H1 (cell line): ENCODE measurements at places on chromosomes 2 and 18. TPM values are rescaled to one million over a fixed set of nuclear protein-coding genes. Genes with fewer than 3 reads are reported as not detected.
A peak's percentile ranks its signal among the peaks of the same experiment; 100 is the strongest.

SP5 gene
- 0.17 and 0.46 TPM in 2 replicates for polyA plus RNA-seq

MFSD6 gene
- 1.8 and 2.7 TPM in 2 replicates for polyA plus RNA-seq

RAB10 gene
- 42.6 and 54.0 TPM in 2 replicates for polyA plus RNA-seq

SPHKAP gene
- polyA plus RNA-seq = 0.02 TPM in 2 replicates

PLB1 gene
- 0.08 and 0.36 TPM in 2 replicates for polyA plus RNA-seq

ACTG2 gene
- 4.8 and 6.2 TPM in 2 replicates for polyA plus RNA-seq

DNA sequence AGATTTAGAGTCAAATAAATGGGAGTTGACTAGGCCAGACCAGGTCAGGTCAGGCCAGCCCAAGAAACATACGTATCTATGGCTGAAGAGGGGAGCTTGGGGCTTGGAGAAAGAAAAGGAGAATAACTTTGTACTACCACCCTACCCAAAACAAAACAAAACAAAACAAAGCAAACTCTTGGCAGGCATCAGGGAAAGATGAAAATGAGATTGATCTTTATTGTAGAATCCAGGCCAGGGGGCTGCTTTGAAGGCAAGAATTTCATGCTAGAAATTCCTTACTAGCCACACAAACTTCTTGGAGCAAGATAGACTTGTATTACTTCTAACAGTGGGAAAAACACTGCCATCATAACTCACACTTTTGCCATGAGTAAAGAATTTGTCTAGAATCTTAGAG is 26.2 kb downstream of the QPCT start:
- no peak for DNase-seq
- no peaks in the 10 kb centered on the region for H3K4me1 ChIP-seq
- no peaks in the 10 kb centered on the region for H3K36me3 ChIP-seq
- H3K4me3 ChIP-seq = no peak overlapping the region
- no peaks in the 10 kb centered on the region for H3K27me3 ChIP-seq
- no peak overlapping the region for H3K27ac ChIP-seq

- H3K4me3 ChIP-seq = peak overlapping the region; percentile 66
- DNase-seq = no peak
- peaks cover 3% of the 10 kb centered on the region; the same call in 1 of the 2 replicates for H3K4me1 ChIP-seq
- H3K36me3 ChIP-seq = no peaks in the 10 kb centered on the region
- H3K27ac ChIP-seq = peak overlapping the region; percentile 79
- H3K27me3 ChIP-seq = no peaks in the 10 kb centered on the region
Measured at GRCh38 chr2:119758881-119759450, 756 bp upstream of the PTPN4 start.

GRCh38 chr2:204751472-204751871 is 206.2 kb downstream of the PARD3B start:
- no peak for DNase-seq
- H3K36me3 ChIP-seq = no peaks in the 10 kb centered on the region
- no peak overlapping the region for H3K4me3 ChIP-seq
- H3K27ac ChIP-seq = no peak overlapping the region
- no peaks in the 10 kb centered on the region for H3K27me3 ChIP-seq

DNA sequence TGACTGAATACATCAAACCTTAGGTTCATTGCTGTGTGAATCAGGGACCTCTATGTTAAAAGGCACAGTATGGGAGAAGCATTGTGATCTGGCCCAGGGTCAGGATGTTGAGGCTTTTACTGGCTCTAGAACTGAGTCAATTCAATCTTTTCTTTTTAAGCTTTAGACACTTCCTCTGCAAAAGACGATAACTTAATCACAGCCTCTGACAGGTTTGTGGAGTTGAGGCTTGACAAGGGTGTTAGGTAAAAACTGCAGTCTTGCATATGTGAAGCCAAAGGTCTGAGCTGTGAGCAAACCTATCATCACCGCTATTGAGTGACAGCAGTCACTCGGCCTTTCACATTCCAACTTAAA is 17.3 kb upstream of the ARHGAP25 start:
- H3K4me3 ChIP-seq = no peak overlapping the region
- no peaks in the 10 kb centered on the region for H3K4me1 ChIP-seq
- no peaks in the 10 kb centered on the region for H3K27me3 ChIP-seq
- H3K27ac ChIP-seq = no peak overlapping the region
- H3K36me3 ChIP-seq = no peaks in the 10 kb centered on the region

- no peaks in the 10 kb centered on the region for H3K4me1 ChIP-seq
- H3K27me3 ChIP-seq = no peaks in the 10 kb centered on the region
- no peak for DNase-seq
- no peaks in the 10 kb centered on the region for H3K36me3 ChIP-seq
Measured at GRCh38 chr2:206189691-206190090, 30.0 kb downstream of the EEF1B2 start.

DNA sequence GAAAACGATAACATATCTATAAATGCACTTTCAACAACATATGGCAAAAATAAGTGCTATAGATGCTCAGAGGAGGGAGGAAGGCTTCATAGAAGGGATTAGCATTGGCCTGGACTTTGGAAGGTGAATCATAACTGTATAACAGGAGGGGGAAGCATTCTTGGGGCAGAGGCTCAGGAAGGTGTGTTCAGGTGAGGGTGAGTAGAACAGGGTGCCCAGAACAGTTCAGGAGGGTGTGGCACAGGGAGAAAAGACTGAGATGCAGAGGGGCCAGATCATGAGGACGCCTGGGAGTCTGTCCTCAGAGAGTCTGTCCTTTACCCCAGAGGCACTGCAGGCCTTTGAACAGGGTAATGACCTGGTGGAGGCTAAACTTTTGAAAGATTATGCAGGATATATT is 29.3 kb upstream of the MEP1B start:
- H3K27ac ChIP-seq = no peak overlapping the region
- H3K36me3 ChIP-seq = no peaks in the 10 kb centered on the region
- no peaks in the 10 kb centered on the region for H3K4me1 ChIP-seq
- DNase-seq = no peak
- no peaks in the 10 kb centered on the region for H3K27me3 ChIP-seq

GRCh38 chr2:65724336-65724735 is 291.9 kb upstream of the SPRED2 start:
- H3K4me3 ChIP-seq = no peak overlapping the region
- no peaks in the 10 kb centered on the region; the same call in 1 of the 2 replicates for H3K27me3 ChIP-seq
- no peak for DNase-seq
- H3K36me3 ChIP-seq = no peaks in the 10 kb centered on the region
- no peak overlapping the region for H3K27ac ChIP-seq

DNA sequence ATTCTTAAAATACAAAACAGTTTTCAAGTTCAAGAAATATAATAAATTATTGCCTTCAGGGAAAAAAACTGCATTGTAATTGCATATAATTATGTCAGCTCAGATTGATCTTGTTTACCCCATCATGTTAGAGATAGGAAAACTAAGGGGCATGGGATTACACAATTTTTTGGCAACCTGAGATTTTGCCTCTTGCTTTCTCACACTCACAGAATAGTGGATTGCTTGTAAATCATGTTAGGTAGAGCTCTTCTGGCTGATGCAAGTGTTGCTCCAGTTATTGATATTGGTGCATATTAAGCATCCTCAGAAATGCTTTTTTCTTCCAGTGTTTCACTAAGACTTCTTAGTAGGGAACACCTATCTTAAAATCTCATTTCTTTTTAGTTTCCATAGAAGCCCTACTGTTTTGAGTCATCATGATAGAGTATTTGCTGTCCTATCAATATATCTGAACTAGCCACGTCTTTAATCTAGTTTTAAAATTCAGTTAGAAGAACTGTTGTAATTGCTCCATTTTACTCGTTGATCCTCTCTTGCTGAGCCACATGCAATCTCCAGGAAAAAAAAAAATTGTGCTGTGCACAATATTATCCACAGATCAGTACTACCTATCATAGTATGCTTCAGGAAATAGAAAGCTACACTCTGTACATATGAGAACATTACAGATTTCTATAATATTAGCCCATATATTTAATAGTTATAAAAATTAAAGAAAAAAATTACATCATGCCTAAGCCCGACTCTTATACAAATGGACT is 393.1 kb downstream of the LRP1B start:
- H3K27me3 ChIP-seq = no peaks in the 10 kb centered on the region
- H3K4me3 ChIP-seq = no peak overlapping the region
- no peak overlapping the region for H3K27ac ChIP-seq
- no peak for DNase-seq
- no peaks in the 10 kb centered on the region for H3K4me1 ChIP-seq
- H3K36me3 ChIP-seq = no peaks in the 10 kb centered on the region

GRCh38 chr2:9099341-9099751 is 95.9 kb upstream of the MBOAT2 start:
- H3K4me1 ChIP-seq = no peaks in the 10 kb centered on the region
- H3K27me3 ChIP-seq = no peaks in the 10 kb centered on the region
- no peak for DNase-seq
- H3K36me3 ChIP-seq = no peaks in the 10 kb centered on the region

DNA sequence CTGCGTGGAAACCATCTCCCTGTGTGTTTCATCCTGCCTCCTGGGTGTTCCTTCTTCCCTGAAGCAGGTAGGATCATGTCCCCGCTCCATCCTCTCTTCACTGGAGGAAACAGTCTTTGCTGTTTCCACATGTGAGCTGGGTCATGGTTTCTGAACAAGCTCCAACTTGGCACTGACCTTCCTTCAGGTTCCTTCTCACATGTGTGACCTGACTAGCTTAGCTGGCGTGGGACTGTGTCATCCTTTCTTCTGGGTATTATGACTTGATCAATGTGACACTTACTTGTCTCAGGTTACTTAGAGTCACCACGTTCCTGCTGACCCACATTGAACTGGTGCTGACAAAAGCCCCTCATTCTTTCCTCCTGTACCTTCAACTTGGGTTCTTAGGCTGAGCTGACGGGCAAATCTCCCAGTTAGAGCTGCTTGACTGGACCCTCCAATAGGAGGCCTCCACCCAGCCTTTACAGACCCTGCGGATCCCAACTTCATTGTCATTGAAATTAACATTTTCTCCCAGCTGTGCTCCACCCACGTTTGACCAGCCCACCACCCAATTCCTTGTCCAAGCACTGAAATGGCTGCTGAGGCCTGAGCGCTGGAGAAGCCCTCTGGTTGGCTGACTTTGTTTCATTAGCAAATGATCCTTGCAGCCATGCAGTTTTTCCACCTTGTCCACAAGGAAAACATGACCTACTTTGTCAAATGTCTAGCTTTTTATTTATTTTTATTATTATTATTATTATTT is 128.1 kb downstream of the DDX1 start:
- H3K27me3 ChIP-seq = no peaks in the 10 kb centered on the region
- no peak overlapping the region for H3K4me3 ChIP-seq
- H3K36me3 ChIP-seq = no peaks in the 10 kb centered on the region
- H3K4me1 ChIP-seq = peaks cover 3% of the 10 kb centered on the region
